ENCODE measurements at places on chromosomes 13 and 19. TPM values are rescaled to one million over a fixed set of nuclear protein-coding genes. Genes with fewer than 3 reads are reported as not detected.

GRCh38 chr13:88648598-88649373 is 977.6 kb downstream of the SLITRK5 start:
- no peak for DNase-seq

DNA sequence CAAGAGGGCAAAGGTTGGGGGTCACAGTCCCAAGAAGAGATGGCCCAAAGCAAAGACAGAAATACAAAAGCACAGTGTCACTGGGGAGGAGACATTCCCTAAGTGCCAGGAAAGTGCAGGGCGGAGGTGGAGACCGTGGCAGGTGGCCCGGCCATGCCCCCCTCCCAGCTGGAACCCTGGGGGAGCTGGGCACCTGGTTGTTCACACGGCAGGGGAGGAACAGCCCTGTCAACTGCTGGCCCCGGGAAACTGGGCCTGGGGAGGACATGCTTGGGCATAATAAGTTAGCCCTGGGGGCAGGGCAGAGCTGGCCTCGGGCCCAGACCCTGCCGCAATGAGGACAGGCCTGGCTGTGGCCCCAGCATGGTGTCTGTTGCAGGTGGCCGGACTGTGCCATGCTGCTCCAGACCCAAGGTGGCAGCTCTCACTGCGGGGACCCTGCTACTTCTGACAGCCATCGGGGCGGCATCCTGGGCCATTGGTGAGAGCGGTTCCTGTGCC is 7.4 kb downstream of the HPN start:
- DNase-seq, result no peak

- DNase-seq, result no peak
These were observed 17.0 kb downstream of the DOCK9 start for GRCh38 chr13:98960606-98961502.

DNA sequence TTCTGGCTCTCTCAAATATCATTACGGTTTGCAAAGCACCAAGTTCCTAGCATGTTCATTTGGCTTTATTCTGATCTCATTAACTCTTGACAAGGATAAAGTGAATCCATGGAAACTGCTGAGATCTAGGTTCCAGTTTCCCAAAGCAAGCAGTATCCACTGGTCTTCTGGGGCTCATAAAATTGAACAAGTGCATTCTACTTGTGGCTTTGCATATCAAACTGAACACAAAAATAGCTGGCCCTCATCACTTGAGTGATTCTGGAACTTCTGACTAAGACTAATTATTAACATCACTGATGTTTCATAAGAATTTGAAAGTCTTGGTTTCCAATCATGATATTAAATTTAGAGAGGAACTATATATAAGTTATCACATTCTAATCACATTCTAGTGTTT is 6.3 kb upstream of the KCTD12 start:
- DNase-seq, result no peak

DNA sequence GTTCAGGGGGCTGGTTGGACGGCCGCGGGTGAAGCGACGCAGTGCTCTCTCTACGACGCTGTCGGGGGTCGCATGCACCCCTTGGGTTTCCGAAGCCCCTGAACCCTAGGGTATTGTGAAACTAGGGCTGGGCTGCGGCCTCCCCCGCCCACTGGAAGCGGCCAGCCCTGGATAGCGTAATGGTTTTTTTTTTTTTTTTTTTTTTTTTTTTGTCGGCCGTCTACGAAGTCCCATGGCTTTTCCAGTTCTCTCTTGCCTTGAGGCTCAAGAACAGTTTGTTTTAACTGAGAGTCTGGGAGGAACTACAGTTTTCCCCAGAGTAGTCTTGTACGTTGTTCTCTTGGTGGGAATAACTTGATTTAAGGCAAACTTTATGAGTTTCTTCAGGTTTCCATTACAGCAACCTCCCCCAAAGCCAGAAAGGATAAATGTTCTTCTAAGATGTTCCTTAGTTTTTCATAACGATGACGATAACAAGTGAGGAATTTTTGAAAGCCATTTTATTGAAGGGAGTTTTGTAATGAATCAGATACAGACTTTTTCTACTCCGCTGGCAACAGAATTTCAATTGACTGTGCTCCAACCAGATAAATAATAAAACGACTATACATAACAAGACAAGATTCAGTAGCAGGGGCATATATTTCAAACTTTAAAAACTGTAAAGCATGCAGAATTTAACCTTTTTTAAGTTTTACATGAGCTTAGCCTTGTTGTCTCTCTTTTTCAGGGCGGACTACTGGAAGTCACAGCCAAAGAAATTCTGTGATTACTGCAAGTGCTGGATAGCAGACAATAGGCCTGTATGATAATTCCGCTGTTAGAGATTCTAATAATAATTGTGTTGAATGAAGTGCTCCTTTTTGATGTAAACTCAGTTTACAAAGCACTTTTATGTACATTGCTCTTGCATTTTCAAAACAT is 867 bp downstream of the WBP4 start:
- no peak for DNase-seq

DNA sequence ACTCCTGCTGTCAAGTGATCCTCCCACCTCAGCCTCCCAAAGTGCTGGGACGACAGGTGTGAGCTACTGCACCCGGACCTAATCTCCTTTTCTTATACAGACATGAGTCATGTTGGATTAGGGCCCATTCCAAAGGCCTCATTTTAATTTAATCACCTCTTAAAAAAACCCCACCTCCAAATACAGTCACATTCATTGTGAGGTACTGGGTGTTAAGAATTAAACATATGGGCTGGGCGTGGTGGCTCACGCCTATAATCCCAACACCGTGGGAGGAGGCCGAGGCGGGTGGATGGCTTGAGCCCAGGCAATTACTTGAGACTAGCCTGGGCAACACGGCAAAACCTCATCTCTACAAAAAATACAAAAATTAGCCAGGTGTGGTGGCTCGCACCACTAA is 46.6 kb downstream of the PIN1 start:
- DNase-seq, result peak; percentile 49

- DNase-seq, result no peak
These were observed 14.5 kb downstream of the RFX2 start for GRCh38 chr19:6095760-6096159.

DNA sequence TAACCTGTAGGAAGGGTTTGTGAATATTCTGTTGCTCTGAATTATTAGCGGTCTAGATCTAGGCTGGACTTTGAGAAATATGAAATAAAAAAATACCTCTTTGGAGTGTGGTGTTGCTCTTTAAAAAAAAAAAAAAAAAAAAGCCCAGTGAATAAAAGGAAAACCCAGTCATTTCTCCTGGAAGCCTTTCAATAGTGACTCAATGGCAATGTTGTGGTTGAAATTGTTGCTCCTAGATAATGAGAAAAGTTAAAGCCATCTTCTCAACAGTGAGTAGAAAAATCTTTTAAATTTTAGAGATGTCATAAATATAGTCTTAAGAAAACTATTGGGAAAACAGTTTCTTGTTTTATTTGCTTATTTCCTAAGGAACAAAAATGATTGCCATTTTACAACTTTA is 135.3 kb downstream of the RFC3 start:
- DNase-seq, result peak; percentile 16

DNA sequence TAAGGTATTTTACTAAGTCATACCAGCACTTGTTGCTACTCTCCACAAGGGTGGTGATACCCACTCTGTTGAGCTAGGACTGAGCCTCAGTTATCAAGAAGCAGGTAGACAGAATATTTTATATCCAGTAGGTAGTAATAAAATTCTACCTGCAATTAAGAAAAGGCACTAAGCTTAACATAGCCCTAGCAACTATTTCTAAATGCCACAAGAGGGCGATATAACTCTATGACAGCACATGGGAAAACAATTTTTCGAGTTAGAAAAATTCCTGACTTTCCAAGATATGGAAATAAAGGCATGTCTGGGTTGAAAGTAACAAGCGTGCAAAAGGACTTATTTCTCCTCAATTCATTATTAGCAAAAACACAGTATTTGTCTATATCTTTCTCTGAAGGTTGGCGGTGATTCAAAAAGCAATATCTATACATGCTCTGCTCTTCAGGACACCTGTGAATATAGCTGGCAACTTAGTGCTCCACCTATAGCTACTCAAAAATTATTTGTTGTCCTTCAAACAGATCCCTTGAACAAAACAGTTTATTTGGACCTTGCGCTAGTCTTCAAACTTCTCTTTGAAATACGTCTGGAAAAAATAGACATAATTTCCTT is 14.7 kb downstream of the CCDC169 start:
- no peak for DNase-seq

GRCh38 chr19:40458597-40458974 is 7.0 kb downstream of the BLVRB start:
- no peak for DNase-seq

- DNase-seq, result no peak
These were observed 10.4 kb downstream of the ZNF93 start for GRCh38 chr19:19911150-19911549.

DNA sequence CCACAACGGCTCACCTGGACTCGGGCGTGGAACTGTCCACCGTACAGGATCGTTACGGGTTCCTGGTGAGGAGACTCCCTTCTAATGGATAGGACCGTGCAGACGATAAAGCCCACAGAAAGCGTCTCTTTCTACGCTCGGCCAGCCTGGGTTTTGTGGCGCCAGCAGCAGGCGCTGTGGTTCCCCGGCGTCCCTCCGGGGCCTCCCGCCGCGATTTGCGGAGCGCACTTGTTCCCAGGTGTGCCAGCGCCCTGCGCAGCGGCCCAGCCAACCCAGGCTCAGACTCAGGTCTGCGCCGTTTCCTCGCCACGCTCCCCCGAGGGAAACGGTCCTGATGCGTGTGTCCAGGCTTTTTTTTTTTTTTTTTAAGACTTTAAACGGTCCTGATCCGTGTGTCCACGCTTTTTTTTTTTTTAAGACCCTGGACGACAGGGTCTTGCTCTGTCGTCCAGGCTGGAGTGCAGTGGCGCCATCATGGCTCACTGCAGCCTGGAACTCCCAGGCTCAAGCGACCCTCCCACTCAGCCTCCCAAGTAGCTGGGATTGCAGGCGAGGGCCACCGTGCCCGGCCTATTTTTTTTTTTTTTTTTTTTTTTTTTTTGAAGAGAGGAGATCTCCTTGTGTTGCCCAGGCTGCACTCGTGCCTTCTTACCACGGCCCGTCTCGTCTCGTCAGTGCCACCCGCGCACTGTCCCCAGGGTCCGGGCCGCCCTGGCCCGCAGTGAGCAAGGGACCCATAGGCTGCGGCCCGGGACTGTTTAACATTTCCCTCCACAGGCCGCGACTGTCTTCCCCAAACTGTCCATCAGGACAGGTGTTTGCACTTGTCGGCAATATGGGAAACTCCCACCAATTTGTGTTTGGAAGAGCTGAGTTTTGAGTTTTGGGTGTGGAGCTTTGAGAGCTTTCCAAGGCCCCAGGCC is 23.8 kb downstream of the GJA3 start:
- DNase-seq, result peak; percentile 24

DNA sequence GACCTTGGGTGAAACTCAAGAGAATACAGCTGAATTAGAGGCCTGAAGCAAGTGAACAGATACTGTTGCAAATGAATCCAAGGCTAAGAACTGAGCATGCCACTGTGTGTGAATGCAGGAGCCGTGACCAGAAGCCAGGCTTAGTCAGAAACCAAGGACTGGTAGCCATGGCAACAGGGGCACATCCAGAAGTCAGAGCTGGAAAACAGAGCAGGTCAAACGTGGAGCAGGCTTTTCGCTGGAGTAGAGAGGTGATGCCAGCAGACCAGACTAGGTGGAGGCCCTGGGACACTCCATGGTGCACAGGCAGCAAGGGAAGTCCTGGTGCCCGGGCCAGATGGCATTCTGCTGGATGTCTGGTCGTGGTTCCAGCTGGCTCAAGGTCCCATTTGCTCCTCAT is 564.1 kb downstream of the PCDH9 start:
- DNase-seq, result peak; percentile 4

- DNase-seq, result no peak
These were observed 56.2 kb upstream of the RFC3 start for GRCh38 chr13:33761740-33762139.

ETV2 gene
- total RNA-seq, result not detected

KCNJ14 gene
- 1.8 TPM for total RNA-seq

ZNF439 gene
- 2.9 TPM for total RNA-seq

CATSPERD gene
- total RNA-seq, result not detected

LYPD5 gene
- total RNA-seq, result 2.9 TPM
